ENCODE measurements at places on chromosomes 11 and 22. TPM values are rescaled to one million over a fixed set of nuclear protein-coding genes. Genes with fewer than 3 reads are reported as not detected.

- no peak for DNase-seq
These were observed 4.2 kb upstream of the ZDHHC8 start for GRCh38 chr22:20127318-20127868.

DNA sequence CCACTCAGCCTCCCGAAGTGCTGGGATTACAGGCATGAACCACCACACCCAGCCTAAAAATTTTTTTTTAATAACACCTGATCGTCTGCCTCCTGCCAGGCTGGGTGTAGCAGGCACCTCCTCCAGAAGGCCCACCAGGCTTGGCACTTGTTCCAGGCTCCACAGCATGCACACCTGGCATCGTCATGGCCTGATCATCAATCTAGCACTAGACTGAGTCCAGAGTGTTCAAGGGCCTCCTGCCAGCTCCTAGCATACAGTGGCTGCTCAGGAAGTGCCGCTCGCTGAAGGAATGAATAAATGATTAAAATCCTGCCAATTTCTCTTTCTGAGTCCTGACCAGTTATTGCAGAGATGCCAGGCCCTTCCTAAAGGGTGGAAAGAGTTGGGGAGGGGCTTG lies 3.5 kb upstream of the PDGFB start:
- DNase-seq, result no peak

DNA sequence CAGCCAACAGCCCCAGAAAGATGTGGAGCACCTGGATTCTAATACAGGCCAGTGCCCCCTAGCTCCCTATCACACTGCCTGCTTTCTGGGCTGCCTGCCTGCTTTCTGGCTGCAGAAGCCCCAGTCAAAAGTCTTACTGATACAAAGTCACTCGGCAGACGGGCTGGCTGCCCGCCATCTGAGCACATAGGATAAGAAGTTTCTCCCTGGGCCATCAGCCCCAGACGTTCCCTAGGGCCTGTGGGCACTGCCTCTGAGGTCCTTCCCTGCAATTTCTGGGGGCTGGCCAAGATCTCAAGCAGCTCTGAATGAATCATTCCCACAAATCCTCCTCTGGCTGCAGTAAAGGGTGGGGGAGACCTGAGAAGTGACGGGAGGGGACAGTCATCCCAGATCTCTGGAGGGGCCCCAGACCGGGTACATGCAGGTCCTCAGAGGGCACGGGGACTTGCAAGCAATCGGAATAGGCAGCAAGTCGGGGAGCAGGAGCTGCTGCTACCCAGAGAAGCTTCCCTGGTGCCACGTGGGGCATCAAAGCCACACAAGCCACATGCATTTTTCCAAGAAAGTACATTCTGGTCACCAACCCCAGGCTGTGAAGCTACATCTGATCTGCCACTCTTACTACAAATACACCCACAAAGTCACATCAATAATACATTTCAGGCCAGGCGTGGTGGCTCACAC lies 4.7 kb downstream of the TPST2 start:
- DNase-seq, result peak; percentile 92

GRCh38 chr22:41410311-41410751 lies 28.6 kb downstream of the TEF start:
- peak; percentile 83 for DNase-seq

DNA sequence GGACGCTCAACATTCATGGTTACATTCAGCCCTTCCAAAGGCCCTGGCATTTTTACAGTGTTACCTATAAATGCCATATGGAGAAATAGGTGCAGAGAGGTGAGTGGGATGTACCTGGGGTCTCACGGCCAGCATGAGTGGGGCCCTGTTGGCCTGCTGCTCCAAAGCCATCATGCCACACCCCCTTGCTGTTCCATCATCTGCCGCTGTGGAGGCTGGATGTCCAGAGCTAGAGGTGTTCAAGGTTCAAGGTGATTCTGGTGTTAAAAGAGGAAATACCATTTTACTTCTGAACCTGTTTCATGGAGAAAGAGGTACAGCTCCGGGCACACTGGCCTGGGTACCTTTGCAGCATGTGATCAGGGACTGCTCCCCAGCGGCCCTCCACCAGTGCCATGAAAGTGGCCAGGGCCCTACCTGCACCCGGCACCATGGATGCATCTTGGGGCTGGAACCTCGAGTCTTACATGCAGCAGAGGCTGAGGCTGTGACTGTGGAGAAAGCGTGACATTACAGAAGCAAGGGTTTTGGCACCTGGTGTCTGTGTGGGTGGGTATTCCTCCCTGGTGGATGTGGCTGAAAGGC lies 68.6 kb downstream of the PARVB start:
- no peak for DNase-seq

GRCh38 chr11:77129842-77130756 lies 2.1 kb downstream of the MYO7A start:
- peak; percentile 18 for DNase-seq

DNA sequence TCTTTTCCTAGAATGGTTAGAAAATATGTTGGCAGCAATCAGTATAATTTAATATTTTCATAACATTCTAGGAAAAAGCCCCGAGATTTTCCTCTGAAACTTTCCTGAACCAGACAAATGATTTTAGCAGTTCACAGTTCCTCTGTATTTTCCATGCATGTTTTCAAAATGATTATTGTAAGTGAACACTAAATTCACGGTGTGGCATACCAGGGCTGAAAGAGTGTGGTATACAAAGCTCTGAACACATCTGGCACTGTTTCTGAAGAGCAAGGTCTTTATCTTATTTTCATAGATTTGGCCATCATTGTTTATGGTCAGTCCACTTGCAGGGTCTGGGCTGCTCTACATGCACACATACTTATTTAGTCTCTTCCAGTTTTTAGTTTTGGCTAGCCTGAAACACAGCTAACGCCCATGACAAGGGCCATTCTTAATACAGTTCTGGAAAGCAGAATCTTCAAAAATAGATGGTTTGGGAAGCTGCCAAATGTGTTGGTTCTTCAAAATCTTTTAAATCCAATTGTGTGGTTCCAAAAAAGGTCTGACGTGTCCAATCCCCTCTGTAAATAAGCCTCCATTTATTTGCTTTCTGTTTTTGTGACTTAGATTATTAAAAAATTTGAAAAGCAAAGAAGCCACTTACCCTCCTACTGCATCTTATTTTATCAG lies 7.9 kb upstream of the GAB2 start:
- DNase-seq, result no peak

GRCh38 chr11:33585586-33586209 lies 114.9 kb downstream of the C11orf91 start:
- no peak for DNase-seq

DNA sequence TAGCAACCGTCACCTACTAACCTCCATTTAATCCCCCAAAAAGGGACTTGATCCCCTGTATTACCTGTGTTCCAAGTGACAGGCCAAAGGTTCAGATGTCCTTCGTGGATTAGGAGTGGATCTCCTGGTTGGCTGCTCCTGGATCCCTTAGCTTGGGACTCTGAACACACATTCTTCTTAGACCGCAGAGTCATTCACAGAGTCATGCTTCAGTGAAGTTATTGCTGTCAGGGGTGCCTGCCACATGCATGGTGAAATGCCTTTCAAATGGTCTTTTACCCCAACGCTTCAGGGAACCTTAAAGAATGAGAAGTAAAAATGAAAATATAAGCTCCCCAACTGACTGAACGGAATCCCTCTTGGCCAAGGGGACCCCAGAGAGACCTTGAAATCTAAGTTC lies 49.1 kb downstream of the ADAMTS8 start:
- DNase-seq, result no peak

DNA sequence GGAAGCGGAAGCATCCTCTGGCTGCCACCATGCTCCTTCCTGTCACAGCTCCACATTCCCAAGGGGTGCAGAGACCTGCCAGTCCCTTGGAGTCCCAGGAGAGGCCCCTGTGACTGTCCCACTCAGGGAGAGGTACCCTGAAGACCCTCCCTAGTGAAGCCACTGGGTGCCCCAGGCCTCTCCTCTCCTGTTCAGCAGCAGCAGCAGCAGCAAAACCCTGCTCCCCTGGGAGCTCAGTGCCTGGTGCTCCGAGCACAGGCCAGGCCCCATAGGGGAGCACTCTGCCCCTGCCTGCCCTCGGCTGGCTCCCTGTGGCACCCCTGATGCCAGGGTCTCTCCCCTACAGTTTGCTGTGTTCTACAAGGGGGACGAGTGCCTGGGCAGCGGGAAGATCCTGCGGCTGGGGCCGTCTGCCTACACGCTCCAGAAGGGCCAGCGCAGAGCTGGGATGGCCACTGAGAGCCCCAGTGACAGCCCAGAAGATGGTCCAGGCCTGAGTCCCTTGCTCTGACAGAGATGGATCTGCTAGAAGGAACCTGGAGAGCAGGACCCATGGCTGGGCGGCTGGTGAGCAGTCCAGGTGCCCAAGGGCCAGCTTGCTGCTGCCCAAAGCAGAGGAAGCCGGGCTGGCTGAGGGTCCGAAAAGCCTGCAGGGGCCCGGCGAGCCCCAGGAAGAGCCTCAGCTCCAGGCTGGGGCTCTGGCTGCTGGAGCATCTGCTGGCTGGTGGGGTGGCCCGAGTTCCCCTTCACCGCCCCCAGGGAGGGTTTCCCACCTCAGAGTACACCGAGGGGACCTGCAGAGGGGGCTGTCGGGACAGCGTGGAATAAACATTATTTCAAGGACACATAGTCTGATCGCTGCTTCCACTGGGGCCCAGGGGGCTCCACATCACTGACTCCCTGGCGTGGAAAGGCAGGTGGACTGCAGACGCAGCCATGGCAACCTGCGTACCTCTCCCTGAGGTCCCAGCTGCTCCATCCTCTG lies 21.3 kb downstream of the TRMU start:
- DNase-seq, result no peak

GRCh38 chr11:109433753-109434256 lies 11.8 kb downstream of the C11orf87 start:
- DNase-seq, result no peak

GRCh38 chr22:44261861-44262595 lies 50.7 kb downstream of the SHISAL1 start:
- peak; percentile 66 for DNase-seq

- DNase-seq, result no peak
These were observed 6.0 kb downstream of the C11orf68 start for GRCh38 chr11:65912845-65913244.

DNA sequence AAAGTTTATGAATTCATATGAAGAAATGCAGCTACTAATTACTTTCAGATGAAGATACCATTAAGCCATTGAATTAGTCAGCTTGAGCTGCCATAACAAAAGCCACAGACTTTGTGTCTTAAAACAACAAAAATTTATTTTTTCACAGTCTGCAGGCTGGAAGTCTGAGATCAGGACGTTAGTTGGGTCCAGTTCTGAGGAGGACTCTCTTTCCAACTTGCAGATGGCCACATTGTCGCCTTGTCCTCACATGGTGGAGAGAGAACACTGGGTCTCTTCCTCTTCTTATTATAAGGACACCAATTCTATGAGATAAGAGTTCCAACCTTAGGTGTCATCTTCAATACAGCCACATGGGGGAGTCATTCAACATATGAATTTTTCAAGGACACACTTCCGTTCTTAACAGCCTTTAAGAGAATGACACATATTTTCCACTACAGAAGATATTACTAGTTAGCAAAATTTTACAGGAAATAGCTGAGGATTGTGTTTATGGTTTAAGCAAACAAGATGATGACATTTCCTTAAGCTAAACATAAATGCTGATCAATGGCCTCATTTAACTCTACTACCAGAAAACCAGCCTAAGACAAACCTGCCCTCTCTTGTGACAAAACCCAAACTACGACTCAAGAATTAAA lies 56.0 kb downstream of the DCUN1D5 start:
- DNase-seq, result no peak

GRCh38 chr11:65961267-65962140 lies at the start of gene SART1:
Gene SART1 (plus strand): TSS chr11:65961734. CDS start chr11:65961781, 47 bp downstream.
- DNase-seq, result peak; percentile 98

GRCh38 chr11:116553482-116553881 lies 219.3 kb downstream of the BUD13 start:
- no peak for DNase-seq

DNA sequence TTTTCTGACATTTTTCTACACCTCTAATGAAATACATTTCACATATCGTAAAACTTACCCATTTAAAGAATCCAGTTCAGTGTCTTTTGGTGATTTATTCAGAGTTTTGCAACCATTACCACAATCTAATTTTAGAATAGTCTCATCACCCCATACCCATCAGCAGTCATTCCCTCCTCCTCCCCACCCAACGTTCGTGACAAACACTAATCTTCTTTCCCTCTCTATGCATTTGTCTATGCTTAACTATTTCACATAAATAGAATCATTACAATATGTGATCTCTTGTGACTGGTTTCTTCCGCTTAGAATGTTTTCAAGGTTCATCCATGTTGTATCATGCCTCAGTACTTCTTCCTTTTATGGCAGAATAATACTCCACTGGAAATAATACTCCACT lies 9.5 kb downstream of the TTC28 start:
- no peak for DNase-seq

DNA sequence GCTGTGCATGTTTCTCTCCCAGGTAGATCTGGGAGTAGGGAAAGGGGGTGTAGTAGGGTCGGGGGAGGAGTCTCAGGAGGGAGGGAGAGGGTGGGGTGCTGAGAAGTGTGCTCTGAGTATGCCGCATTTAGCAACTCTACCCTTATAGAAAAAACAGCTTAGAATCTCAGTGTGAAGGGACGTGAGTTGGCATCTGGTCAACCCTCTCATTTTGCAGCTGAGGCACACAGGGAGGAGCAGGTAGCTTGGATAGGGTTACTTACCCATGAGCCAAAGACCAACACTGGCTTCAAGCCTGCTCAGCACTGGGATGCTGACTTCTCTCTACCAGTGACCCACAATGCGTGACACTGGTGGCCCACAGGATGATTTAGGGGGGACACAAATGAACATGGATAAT lies 95.9 kb downstream of the FBXO7 start:
- no peak for DNase-seq

The INS gene
- total RNA-seq, result not detected

The ANO1 gene
- 6.8 TPM for total RNA-seq

The CTSF gene
- 64.5 TPM for total RNA-seq

The FAM89B gene
- total RNA-seq, result 39.3 TPM

The OR8A1 gene
- not detected for total RNA-seq

The SMC1B gene
- not detected for total RNA-seq

The C1QTNF4 gene
- not detected for total RNA-seq

The CNTN5 gene
- total RNA-seq, result not detected

The OR10A2 gene
- not detected for total RNA-seq

The OR8D1 gene
- total RNA-seq, result not detected

The OTUB1 gene
- total RNA-seq, result 54.4 TPM

Measured in left ventricle myocardium superior (tissue), 1 donor.